SK-N-DZ (cell line): ENCODE measurements at places on chromosomes 6 and 20.

- no peak for DNase-seq
These were observed 42.3 kb upstream of the FAM83C start for GRCh38 chr20:35334311-35335101.

- no peak for DNase-seq
These were observed 29.1 kb downstream of the ASXL1 start for GRCh38 chr20:32387252-32387651.

DNA sequence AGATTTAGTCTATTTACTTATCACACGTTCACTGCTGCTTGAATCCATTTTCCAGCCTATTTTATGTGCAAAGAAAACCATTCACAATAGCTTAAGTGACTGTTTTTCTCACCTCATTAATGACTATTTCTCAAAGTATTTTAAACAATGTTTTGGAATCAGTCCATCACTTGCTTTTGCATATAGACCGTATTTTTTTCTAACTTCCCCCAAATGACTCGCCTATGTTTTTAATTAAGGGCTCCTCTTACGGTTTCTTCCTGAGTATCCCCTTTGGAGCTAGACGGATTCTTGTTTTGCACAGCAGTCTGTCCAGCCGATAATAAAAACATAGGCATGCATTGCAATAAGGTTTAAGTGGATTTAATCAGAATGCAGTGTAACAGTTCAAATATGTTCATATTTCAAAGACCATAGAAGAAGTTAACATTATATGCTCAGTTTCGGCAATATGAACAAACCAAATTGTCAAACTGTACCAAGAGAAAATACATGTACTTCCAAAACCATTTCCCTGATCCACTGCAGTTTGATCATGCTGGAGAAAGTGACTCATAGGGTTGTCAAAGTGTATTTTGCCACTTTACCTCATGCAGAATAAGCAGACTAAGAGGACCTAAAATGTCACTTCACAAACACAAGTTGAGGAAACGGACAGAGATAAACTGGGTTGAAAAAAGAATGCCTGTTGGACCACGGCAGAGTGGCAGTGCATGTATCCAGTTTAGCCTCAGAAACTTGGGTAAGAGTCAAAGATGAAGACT, 66.4 kb downstream of the HMGN3 start:
- DNase-seq: no peak

DNA sequence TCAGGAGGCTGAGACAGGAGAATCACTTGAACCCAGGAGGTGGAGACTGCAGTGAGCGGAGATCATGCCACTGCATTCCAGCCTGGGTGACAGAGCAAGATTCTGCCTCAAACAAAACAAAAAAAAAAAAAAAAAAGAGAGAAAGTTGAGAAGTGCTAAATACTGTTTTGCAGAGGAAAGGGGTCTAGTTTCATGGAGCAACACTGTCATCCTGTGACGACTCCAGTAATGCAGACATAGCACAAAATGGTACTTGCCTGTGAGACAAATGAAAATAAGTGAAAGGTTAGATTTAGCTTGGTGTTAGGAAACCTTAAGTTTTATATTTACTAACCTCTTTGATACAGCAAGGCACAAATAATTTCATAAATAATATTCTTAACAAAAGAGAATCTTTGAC, 29.7 kb downstream of the CEP162 start:
- no peak for DNase-seq

GRCh38 chr20:19875376-19876221, 117.5 kb downstream of the RIN2 start:
- no peak for DNase-seq

DNA sequence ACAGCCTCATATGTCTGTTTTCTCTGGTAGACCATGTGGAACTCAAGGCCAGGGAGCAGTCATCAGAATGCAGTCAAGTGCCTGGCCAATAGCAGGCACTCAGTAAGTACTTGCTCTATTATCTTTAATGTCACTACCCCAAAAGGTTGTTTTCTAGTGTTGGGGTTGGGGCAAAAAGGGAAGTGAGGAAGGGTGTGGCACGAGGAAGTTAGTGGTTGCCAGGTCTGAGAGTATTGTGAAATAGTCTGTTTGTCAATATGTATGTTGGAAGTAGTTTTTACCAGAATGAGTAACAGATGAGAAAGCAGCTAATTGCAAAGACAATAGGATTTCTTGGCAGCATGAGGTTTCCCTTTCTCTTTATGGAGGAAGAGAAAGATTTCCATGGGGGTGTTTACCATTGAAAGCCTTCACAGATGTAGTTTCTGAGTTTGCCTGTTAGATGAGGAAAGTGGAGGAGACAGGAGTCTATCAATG, 59.5 kb upstream of the ARMH2 start:
- DNase-seq: no peak

DNA sequence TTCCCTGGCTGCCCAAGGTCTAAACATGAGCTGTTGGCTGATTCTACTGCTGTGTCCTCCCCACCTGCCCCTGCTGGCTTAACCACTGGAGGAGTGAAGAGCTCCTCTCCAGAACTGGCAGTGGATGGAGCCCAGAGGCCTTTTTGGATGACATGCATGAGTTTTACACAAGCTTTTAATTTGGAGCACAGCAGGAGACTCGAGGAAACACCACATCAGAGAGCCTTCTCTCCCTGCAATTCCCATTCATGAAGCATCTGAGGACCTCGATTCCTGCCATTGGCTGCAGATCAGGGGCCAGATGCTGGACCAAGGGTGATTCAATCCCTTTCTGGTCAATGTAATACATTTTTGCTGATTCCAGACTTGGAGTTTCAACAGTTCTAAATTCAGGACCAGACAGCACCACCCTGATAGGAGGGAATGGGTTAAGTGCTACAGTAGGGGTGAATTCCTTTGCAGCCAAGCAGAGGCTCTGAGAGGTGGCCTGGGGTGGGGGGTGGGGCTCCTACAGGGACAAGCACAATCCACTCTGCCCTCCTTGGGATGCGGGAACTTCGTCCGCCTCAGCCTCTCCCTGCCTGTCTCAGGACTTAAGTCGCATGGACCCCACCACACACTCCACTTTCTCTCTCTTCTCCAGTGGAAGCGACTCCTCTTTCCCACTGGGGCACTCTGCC, 599 bp upstream of the PSORS1C1 start:
- DNase-seq: no peak

- no peak for DNase-seq
These were observed 319.2 kb upstream of the MOCS1 start for GRCh38 chr6:40253420-40253819.

- no peak for DNase-seq
These were observed 22.1 kb downstream of the BLOC1S5 start for GRCh38 chr6:8041913-8042583.

DNA sequence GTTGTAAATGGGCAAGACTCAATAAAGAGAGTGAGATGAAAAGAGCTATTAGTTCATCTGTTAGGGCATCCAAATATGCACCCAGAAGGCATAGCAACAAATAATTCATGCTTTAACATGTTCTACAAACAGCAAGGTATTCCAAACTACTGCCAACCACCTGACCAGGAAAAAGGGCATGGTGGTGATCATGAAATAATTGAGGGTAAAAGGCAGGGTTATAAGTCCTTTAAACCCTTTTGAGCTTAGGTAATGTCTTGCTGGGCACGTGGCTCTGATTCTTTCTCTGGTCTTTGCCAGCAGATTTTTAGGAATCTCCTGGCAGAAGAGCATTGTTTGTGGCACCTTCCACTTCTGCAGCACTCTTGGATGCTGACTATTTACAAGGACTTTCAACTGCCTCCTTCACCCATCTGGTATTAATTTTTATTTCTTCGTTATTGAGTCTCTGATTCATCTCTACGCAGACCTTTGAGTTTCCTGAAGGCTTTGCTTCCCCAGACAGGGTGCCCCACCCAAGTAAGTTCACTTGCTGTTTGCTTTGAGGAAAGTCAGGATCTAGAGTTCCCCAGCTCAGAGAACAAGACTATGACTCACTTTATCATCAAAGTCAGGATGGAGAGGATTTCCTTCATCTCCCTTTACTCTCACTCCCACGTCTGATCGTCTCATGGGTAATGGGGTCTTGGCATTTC, 83.4 kb upstream of the NEDD9 start:
- no peak for DNase-seq

DNA sequence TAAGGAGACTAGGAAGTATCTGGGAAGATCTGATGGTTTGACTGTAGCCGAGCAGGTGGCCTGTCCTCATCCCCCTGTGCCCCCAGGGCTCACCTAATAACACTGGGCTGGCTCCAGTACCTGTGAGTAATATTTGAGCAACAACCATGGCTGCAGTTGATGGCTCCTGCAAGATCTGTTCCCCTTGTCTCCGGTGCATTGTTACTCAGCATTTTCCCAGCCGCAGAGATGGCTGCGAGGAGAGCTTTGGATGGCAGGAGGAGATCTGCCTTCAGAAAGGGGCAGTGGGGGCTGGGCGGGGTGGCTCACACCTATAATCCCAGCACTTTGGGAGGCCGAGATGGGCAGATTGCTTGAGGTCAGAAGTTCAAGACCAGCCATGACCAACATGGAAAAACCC, 39.3 kb downstream of the PTK7 start:
- DNase-seq: no peak

DNA sequence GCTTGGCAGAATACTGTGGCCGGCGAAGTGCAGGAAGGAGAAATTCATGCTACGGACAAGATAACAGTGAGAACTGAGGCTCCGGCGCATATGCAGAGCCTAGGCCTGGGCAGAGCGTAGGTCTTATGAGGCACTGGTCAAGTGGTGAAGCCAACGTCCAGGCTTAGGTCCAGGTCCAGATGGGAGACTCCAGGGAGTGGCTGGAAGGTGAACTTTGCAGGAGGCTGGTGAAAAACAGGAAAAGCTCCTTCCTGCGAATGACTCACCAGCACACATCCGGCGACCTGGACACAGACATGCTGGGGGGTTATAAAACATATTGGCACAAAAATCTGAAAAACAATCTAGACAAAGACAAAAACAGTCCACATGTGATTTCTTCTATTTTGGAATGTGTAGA, 15.4 kb downstream of the C6orf141 start:
- DNase-seq: no peak

DNA sequence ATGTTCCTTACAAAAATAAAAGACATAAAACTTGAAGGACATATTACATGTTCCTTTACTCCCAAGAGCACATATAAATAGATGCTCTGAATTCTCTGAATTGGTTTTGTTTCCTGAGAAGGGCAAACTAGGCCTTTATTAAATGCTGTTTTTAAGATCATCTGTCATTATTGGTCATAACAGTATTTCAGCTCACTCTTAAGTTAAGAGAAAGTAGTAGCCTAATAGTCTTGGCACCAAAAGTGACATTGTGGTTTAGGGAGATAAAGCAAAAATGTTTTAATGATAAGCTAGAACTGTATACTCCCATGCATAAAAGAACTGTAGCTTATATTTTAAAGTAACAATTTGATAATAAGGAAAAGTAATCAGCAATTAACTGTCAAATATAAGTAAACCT, 361.1 kb upstream of the PTCHD4 start:
- no peak for DNase-seq

GRCh38 chr6:8557014-8557748, 121.8 kb upstream of the SLC35B3 start:
- no peak for DNase-seq

- DNase-seq: no peak
These were observed 74.5 kb upstream of the AHI1 start for GRCh38 chr6:135572051-135572450.

DNA sequence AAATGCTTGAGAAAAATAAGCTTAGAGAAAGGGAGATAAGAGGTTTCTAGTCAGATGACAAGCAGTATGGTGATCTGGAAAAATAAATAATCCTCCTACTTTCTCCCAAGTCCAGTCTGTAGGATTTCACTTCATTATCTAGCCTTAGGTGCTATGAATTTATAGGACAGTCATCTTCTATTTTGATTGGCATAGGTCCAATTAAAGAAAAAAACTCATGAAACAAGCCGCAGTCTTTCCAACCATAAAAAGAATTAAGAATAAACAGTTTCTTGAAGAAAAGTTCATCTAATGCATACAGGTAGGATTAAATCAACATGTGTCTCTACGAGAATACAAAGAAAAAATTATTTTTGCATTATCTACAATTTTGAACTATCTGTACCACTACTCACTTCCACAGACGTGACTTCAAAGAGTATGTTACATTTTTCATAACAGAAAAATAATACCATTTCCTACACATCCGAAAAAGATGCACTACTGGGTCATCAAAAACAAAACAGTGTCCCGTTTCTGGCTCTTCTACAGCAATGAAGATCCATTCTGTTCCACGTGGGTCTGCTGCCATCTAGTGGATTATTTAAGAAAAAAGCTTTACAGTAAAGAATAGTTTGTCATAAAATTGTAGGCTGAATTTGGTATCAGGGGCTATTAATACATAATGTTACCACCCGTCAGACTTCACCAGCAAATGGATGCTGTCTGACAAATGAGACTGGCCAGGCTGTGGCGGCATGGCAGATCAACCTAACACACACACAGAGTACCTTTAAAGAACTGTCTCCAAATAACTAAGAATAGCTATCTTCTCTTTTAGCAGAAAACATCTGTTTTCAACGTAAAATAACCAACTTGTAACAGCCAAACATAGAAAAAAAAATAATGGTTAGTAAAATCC, 28.9 kb downstream of the STX7 start:
- peak; percentile 67 for DNase-seq

DNA sequence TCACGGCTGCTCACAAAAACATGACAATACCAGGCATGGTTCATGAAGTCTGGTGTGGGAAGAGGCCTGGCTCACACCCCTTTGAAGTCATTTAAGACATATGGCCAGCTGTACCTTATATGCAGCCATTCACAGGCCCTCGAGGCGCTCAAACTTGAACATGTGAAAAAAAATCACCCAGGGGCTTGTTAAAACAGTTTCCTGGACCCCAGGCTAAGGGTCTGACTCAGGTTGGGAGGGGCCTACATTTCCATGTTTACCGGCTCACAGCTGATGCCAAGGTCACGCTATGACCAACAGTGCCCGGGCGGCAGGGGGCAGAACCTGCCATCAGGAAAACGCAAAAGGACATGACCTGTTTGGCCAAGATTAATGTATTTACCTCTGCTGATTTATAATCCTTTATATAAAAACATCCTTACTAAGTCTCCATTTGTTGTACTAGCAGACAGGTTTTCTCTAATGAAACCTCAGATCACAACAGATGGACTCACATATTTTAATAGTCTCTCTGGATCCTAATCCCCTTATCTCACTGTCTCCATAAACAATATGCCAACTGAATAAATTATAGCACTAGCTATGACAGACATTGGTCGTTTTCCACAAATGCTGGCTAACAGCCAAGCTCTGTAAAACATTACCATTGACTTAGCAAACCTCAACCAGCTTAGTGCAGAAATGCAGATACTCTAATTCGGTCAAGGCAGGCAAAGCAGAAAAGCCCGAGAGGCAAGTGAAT, 19.9 kb downstream of the EZR start:
- DNase-seq: peak; percentile 27

DNA sequence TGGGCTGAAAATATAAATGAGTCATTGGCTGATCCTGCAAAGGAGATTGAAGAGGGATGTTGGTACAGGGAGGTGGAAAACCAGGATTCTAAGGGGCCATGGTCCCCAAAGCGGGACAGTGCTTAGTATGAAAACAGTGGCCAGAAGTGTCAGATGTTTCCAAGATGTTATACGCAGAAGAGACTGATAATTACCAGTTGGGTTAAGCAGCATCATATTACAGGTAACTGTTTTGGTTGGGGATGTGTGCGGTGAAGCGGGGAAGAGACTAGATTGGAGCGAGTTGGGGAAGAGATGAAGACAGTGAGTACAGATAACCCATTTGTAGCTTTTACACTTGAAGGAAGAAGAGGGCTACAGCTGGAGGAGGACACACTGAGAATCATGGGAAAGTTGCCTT, 80.8 kb downstream of the PLEKHG1 start:
- no peak for DNase-seq
